ENCODE measurements at places on chromosomes 6 and 20. TPM values are rescaled to one million over a fixed set of nuclear protein-coding genes. Genes with fewer than 3 reads are reported as not detected.

GRCh38 chr20:45823949-45824835 lies 2.9 kb downstream of the TNNC2 start:
- DNase-seq = peak; percentile 64
- no peaks in the 10 kb centered on the region for H3K36me3 ChIP-seq
- no peak overlapping the region for H3K4me3 ChIP-seq
- H3K27ac ChIP-seq = no peak overlapping the region

DNA sequence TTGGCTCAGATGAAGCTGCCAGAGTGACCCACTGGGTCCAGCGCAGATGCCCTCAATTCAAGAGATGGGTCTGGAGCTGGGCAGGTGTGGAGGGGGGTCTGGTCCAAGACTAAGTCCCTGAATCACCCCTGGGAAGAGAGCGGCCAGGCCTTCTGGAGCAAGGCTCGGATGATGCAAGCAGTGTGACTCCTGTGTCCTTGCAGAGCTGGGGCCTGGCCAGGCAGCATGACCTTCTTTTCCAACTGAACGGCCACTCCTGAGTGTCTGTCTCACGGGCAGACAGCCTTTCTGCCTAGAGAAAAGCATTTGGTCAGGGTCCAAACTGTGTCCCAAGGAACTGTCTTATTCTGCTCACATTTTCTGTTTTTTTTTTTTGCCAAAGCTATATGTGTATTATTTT lies 42.6 kb upstream of the FNDC1 start:
- no peaks in the 10 kb centered on the region for H3K27me3 ChIP-seq
- H3K4me3 ChIP-seq = no peak overlapping the region
- H3K27ac ChIP-seq = peak overlapping the region; percentile 88
- peaks cover 19% of the 10 kb centered on the region for H3K4me1 ChIP-seq
- no peaks in the 10 kb centered on the region for H3K36me3 ChIP-seq
- DNase-seq = peak; percentile 88

- H3K27me3 ChIP-seq = no peaks in the 10 kb centered on the region
- DNase-seq = no peak
- H3K36me3 ChIP-seq = no peaks in the 10 kb centered on the region
Measured at GRCh38 chr6:21539621-21540100, 53.9 kb upstream of the SOX4 start.

CLDN20 gene
- total RNA-seq = not detected

SAMD3 gene
- 4.3 TPM for total RNA-seq

LGSN gene
- total RNA-seq = 0.19 TPM

All from adrenal gland (tissue), 19 donors.